Stimulated activated CD4-positive, alpha-beta T cell treated with anti-CD3 and anti-CD28 coated beads, Interleukin-4, amount 100 ng/mL, for 24 hours (primary cell): ENCODE measurements at places on chromosomes 16 and 17.

- peak; percentile 21 for DNase-seq
Measured at GRCh38 chr16:24075931-24076716, 180.0 kb upstream of the CACNG3 start.

- DNase-seq, result no peak
Measured at GRCh38 chr17:5373112-5373511, 46.4 kb downstream of the NUP88 start.

- peak; percentile 82 for DNase-seq
Measured at GRCh38 chr17:57892146-57892819, 42.4 kb upstream of the MRPS23 start.

DNA sequence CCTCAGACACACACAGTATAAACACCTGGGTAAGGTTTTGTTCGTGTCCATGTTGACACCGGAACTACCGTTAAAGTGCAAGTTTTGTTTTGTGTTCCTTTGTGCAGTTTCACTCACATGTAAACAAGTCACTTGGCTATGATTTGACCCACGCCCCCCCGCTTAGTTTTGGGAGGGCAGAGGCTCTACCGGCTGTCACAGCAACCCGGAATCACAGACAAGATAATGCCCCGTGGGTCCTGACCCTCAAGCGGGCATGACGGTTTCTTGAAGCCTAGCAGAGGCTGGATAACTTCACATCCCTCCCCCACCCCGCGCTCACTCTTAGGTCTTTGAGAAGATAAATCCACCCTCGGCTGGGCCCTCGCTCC is 1.7 kb downstream of the RASD1 start:
- DNase-seq, result no peak

- peak; percentile 85 for DNase-seq
Measured at GRCh38 chr17:31321481-31321880, at the start of gene EVI2A. Gene EVI2A (minus strand): TSS chr17:31321622. CDS start chr17:31319013, 2,609 bp downstream.

DNA sequence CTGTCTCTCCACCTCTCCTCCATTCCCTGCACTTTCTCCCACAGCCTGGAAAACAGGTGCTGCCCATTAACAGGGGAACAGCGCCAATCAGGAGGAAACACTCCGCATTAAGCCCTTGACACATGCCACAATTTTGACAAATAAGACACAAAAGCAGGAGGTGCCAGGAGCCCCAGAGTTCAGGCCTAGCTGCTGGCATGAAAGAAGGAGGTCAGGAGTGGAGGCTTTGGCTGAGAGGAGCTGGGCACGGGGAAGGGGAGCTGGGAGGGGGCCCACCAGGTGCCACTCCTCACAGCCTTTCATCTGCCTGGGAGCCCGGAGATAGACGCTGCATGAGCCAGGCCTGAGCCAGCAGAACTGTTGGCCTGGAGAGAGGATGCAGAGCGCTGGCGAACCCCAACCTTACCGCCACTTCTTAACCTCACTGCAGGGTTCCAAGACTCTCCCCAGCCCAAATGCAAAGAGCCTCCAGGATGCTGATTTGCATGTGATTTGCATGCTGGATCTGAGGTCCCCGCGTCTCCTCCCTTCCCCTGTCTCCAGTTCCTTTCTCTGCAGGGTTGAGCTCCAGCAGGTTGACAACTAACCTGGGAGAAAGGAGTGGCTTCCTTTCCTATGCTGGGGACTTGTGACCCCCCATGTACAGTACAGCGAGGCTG is 139.8 kb upstream of the SDK2 start:
- DNase-seq, result no peak

DNA sequence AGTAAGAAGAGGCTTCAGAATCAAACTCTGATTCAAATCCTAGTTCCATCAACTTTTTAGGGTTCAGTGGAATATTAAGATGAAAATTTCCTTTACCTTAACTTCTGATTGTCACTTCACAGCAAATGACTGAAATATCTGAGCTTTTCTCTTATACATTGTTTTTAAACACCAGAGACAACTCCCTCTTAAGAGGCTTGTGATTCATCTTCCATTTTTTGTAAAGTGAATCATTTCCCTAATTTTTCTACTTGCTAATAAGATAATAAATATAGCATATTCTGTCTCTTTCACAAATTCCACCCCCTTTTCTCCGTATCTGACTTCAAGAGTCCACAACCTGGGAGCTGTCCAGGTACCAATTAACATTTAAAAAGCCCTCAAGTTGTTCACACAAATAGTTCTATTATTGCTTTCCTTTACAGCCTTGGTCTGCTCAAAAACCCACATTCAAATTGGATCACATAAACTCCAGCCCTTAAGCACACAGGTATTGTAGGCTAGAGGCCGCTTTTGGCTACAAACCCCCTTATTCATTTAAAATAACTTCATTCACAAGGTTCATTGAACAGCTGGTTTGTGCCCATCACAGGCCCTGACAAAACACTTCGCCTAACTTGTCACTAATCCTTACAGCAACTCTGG is 14.1 kb upstream of the UTP6 start:
- no peak for DNase-seq

DNA sequence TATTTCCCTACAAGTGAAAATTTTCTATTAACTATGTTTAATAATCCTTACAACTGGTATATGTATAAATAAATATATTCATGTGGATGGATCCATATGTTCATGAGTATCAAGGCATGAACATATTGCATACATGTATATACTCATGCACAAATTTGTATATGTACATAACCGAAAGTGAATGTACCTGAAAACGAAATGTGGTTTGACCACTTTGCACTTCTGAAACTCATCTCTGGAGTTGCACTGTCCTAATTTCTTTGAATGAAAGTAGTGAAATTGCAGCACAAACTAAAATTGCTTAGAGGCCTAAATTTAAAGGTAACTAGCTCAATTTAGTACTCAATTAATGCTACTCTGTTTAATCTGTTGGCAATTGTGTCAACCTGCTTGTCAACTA is 27.4 kb upstream of the GNAO1 start:
- no peak for DNase-seq

DNA sequence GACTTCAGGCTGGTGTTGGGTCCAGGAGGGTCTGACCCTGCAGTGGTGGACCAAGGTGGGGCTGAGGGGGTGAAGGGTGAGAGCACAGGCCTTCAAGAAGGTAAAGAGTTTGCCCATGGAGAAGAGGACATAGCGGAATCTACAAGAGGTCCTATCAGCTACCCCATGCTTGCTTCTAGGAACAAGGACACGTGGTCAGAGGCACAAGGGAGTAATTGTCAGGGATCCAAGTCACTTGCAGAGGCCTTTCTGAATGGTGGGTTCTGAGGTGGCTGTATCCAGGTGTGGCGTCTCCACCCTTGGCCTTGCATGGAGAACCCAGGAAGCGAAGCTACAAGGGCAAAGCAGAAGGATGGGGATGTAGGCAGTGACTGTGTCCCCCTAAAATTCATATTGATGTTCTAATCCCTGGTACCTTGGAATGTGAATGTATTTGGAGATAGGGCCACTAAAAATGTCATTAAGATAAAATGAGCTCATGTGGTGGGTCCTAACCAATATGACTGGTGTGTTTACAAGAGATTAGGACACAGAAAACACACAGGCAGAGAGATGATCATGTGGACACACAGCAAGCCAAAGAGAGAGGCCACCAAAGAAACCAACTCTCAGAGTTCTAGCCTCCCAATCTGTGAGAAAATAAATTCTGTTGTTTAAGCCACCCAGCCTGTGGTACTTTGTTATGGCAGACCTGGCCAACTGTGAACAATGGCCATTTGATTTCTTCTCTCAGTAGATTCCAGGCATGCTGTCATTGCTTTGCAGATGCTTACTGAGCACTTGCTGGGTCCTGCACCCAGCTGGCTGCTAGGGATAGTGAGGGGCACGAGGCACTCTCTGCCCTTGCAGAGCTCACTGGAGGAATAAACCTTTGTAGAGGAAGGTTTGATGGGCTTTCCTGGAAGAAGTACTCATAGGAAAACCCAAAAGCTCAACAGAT is 75.8 kb downstream of the UTP18 start:
- DNase-seq, result no peak
